ENCODE measurements at places on chromosomes 12 and 14.

GRCh38 chr14:31930493-31931240 is 146.4 kb upstream of the ARHGAP5 start:
- DNase-seq, result no peak

DNA sequence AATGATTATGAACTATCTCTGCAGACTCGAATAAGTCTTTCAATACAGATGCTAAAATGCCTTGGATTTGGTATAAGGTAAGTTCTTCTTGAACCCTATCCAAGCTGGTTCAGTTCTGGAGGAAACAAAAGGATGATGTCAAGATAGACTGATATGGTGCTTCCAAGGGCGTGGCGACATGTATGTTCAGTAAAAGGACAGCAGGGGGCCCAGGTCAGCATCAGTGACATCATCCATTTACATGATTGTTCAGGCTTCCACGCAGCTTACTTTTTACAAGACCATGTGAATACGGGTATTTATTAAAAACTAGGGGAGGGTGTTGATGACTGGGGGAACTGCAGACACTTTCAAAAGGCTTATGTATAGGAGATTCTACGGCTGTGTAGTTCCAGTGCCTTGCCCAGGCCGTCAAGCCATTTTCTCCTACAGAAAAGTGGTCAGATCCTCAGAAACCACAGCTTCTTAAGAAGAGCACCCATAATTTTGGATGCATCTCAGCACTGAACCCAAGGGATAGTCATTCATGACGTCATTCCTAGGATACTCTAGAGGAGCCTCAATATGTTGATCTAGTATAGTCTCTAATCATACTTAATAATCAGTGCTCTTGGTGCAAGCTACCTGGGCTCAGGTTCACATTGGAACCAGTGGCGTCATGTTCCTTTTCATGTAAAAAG is 527.7 kb downstream of the FUT8 start:
- DNase-seq, result no peak

GRCh38 chr14:38122241-38122640 is 85.5 kb upstream of the SSTR1 start:
- DNase-seq, result no peak

DNA sequence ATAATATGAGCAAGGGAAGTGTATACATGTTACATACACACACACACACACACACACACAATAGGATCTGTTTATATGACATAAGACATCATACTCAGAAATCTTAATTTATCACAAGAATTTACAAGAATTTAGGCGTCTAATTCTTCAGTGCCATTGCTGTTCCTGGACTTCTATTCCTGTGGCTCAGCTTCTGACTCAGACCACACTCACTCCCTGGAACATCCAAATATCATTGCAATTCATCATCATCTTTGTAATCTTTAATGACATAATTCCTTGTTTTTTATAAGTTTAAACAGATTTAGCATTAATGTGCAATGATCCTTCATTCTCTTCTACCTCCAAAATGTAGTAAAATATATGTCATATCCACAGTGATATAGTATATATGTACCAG is 544.2 kb downstream of the FOXG1 start:
- no peak for DNase-seq

DNA sequence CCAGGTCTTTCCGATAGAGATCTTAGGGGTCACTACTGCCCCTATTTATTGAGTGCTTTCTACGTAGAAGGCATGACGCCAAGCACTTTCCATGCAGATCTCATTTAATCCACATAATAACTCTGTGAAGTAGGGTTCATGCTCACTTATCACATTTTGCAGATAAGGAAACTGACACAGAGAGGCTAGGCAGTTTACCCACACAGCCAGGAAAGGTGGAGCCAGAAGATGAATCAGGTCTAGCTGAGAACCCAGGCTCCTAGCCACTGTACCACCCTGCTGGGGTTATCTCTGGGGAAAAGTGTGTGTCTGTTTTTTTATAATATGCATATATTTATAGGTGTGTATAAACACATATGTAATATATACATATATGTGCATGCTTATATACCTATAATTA is 83.6 kb downstream of the KSR2 start:
- DNase-seq, result no peak

- no peak for DNase-seq
Measured at GRCh38 chr12:113105606-113106271, 29.8 kb downstream of the RASAL1 start.

- no peak for DNase-seq
Measured at GRCh38 chr12:65808580-65808979, 15.7 kb upstream of the HMGA2 start.

- no peak for DNase-seq
Measured at GRCh38 chr12:3295646-3296408, 195.2 kb upstream of the PRMT8 start.

DNA sequence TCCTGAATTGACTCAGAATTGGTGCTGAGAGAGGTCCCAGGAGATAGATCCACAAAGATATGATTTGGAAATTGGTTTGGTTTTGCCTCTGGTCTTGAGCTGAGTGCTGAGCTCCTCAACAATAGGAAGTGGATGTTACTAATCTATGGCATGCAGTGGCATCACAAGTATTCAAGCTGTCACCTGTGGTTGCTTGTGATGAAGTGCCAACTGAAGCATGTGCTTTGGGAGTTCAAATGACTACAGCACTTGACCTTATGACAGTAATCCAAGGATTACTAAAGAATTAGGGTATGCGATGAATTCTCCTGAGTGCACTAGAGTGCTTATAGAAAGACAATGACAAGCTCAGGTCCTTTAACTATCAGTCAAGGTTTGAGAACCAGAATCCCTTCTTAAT is 406.2 kb downstream of the NOVA1 start:
- DNase-seq, result no peak

- DNase-seq, result peak; percentile 21
Measured at GRCh38 chr12:15629108-15629507, 160.1 kb downstream of the EPS8 start.

- no peak for DNase-seq
Measured at GRCh38 chr12:92701441-92701840, 1.3 kb upstream of the PLEKHG7 start.

- no peak for DNase-seq
Measured at GRCh38 chr14:57712102-57712501, 153.8 kb downstream of the SLC35F4 start.

GRCh38 chr14:74240794-74241651 is 1.8 kb downstream of the VSX2 start:
- DNase-seq, result no peak

GRCh38 chr12:129771238-129771637 is 132.6 kb downstream of the TMEM132D start:
- no peak for DNase-seq

- no peak for DNase-seq
Measured at GRCh38 chr14:65412856-65413738, 567 bp downstream of the FUT8 start.

GRCh38 chr12:114194956-114195355 is 211.0 kb downstream of the TBX5 start:
- DNase-seq, result no peak

- no peak for DNase-seq
Measured at GRCh38 chr12:127162307-127162706, 1104.7 kb upstream of the TMEM132C start.

- no peak for DNase-seq
Measured at GRCh38 chr12:7242176-7243101, 53.0 kb downstream of the PEX5 start.

DNA sequence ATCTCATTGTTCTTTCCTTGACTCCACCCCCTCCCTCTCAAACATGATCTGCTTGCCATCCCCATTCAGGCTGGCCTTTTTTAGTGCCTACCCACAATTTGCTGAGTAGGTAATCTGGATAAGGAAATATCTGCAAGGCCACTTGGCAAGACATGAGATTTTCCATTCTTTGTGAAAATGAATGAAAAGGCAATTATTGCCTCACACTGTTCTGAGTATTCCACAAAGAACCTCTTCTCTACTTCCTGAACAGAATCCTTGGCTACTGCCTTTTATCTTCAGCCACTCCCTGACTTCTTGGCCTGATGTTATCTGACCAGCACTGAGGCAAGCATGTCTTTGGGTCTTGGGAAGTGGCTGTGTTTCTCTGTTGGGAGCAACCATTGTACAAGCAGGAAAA is 263.2 kb upstream of the ATP2B1 start:
- DNase-seq, result no peak

- DNase-seq, result no peak
Measured at GRCh38 chr14:103499709-103500108, 22.9 kb downstream of the CKB start.

- DNase-seq, result no peak
Measured at GRCh38 chr12:66755727-66756395, 77.0 kb upstream of the GRIP1 start.
